ENCODE measurements at places on chromosomes 12 and 14.

- DNase-seq, result no peak
Measured at GRCh38 chr14:72120315-72120714, 188.1 kb downstream of the RGS6 start.

DNA sequence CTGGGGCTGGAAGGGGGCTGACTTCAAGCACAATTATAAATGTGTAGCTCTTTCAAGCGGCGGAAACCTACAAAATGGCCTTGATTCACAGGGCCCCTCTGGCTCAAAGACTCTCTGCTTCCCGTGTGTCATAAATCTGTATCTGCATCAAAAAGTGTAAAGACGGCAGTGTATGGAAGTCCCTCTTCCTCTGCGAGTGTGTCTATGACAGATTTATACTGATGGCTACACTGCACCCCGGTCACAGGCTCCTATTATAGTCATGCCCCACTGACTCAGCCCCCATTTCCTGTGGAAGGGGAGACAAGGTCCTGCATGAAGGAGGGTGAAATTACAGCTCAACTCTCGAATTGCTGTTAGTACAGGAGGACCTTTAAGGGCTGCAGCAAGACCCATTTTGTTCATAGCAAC lies 68.6 kb downstream of the HMGA2 start:
- no peak for DNase-seq

- no peak for DNase-seq
Measured at GRCh38 chr14:25484235-25484634, 434.3 kb upstream of the STXBP6 start.

DNA sequence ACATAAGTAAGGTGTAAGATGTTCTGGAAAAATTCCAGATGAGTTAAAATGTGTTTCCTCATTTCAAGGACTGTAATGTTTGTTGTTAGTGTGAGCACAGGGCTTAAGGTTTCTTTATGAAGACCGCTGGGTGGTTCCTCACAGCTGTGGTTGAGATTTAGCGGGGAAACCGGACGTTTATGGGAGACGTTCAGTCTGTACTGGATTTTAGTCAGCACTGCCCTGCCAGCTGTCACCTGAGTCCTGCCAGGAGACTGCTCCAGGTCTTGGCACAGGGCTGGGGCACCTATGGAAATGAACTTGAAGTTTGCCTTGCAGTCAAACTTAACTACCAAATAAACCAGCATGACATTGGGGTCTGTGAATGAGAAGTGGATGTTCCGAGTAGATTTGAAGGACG lies 555.2 kb downstream of the DIO2 start:
- no peak for DNase-seq

- no peak for DNase-seq
Measured at GRCh38 chr12:114334395-114334794, 71.5 kb downstream of the TBX5 start.

Data from left colon (tissue), 2 donors.